ENCODE measurements at places on chromosomes 7 and 10.

DNA sequence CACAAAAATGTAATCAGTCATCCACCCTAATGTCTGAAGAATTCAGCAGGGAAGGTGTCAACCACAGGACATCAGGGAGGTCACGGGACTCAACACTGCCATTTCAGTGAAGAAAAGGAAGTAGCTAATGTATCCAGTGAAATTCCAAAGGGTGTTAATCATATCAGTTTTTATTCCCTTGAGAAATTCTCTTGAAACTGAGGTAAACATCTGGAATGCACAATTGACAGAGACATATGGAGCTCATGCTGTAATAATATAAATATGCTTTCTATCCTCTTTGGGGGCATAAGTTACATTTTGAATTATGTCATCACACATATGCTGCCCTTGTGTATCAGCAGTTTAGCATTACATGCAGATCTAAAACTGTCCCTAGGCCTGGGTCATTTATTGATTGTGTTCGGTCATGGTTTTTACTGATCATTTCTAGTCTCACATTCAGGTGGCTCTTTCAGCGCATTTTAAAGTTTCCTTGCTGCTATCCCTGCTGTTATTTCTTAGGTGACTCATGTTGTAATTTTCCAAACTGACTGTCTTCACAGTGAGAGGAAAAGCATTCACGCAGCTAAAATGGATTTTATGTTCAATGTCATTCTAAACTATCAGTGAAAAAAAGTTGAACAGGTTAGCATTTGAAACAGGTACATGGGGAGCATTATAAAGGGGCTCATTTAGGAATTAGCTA, 273.9 kb downstream of the TSPAN12 start:
- no peak for DNase-seq

GRCh38 chr7:71504697-71505441, 372.9 kb downstream of the GALNT17 start:
- DNase-seq: no peak

DNA sequence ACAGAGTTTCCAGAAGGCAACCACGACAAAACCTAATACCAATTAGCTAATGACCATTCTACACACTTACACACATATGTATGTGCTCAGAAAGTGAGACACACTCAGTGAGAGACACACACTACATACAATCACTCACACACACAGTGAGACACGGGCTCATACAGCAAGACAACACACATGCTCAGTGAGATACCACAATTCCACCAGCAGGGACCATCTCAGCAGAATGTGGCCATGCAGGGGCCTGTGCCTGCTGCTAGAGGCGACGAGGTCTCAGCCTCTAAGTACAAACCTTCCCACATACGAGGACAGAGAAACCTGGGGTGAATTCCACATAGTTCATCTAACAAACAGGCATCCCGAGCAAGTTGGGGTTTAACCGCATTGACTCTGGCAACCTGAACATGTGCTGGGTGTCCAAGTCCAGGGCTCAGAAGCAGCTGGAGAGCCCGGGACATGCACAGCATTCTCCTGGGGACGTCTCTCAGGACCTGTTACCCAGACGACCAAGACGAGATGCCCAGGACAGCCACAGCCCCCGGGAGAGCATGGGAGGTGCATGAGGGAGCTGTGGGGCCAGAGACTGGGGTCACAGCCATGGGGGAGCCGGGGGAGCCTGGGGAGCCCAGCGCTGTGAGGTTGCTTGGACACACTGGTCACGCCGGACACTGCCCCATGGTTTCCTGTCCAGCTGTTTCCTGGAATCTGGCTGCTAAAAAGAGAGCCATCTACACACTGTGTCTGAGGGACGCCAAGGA, 523.6 kb downstream of the PTPRN2 start:
- no peak for DNase-seq

- no peak for DNase-seq
These were observed 260.7 kb downstream of the CCDC3 start for GRCh38 chr10:12740813-12741212.

DNA sequence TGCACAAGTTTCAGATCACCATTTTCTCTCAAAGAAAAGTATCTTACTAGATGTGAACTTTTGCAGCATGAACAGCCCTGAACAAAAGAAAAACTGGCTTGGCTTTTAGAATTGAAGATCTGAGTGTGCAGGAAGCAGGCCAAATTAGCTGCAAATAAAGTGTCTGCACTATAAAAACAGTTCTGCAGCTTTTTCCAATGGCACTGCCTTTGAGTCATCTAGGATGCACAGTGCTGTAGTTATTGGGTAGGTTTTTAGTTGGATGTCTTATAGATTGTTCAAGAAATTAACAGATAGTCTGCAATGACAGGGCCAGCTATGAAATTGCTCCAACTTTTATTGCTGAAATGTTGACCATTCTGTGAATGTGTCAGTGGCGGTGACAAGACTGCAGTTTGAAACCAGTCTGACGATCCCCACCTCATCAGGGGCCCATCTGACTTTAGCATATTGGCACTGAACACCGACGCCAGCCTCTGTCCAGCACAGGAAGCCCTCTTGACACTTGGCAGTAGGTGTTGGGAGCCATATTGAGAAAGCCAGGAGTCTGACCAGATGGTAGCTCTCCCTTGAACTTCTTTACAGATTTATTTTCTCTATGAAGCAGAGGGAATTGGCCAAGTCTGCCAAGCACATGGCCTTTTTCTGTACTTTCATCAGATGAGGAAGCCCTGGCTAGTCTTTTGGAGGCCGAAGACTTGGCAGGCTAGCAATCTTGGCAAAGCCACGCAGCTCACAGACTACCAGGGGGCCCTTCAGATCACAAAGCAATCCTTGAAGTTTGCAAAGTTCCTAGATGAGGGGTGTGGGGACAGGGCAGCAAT, 490.6 kb downstream of the NEBL start:
- DNase-seq: no peak

- no peak for DNase-seq
These were observed 518.2 kb downstream of the DNAJB6 start for GRCh38 chr7:157855016-157855415.

DNA sequence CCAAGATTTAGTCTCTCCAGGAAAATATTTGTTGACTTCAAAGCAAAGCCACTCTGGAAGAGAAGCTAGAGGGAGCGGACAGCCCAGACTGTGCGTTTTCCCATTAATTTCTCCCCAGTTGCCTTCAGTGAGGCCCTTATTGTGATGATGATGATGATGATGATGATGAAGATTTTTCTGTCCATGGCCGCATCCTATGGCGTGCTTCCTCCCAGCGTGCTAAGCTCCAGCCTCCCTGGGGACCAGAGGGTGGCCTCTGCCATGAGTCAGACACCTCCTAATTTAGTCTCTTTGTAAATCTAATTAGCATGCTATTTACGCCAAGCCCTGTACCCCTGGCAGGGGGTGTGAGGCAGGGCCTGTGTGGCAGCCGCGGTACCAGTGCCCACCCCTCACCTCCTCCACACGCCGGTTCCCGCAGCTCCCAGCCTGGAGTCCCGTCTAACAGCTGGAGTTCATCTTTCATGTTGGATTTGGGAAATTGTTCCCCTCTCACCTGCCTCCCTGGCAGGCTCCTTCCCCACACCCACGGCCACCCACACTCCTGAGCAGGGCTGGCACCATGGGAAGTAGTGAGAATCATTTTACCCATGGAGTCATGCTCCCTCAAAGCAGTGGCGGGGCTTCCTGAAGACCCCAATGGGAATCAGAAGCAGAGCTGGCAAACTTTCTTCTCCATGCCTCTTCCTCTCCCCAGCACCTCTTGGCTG, 92.2 kb downstream of the C10orf105 start:
- DNase-seq: no peak

DNA sequence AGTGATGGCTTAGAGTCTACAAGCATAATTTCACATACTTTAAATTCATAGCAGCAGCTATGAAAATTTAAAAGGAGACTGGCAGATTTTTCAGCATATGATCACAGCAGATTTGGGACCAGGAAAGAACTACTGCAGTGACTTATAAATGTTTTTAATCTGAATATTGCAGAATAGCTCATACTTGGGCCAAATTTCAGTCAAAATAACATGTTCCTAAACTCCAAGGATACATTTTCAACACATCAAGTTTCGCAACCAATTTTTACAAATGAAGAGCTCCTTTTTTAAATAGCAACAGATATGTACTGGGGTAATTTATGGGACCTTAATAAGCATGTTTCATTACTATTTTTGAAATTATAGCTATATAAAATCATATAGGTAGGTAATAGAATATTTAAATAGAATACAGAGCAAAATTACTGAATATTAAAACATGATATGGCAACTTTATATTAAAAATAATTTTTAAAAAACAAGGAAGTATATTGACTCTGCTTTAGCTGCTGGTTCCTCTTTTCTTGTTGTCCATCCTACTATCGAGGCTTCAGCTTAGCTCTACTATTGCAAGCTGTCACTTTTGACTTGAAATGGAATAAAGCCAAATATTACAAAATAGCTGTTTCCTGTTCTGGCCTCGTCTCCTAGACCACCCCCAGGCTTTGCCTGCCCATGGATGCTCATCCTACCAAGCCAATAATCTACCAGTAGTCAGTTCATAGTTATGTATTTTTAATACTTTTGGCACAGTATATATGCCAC, 123.1 kb downstream of the NRBF2 start:
- DNase-seq: no peak

GRCh38 chr7:106369352-106369751, 84.6 kb upstream of the NAMPT start:
- DNase-seq: no peak

- no peak for DNase-seq
These were observed 245.3 kb downstream of the KCNMA1 start for GRCh38 chr10:77392236-77392721.

- no peak for DNase-seq
These were observed 51.1 kb upstream of the GJD4 start for GRCh38 chr10:35554036-35554435.

DNA sequence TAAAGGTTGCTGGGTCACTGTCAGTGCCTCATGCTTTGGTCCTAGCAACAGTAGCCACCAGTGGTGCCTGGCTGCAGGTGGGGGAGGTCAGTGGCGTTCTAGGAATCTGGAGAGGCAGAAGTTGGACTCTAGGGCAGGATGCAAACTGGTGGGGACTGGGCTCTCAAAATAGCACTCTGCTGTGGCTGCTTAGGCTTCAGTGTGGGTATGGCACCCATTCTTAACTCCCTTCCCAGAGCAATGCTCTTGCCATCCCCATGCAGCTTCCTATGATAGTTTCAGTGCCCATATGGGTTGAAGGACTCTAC, 330.8 kb downstream of the PCDH15 start:
- no peak for DNase-seq

DNA sequence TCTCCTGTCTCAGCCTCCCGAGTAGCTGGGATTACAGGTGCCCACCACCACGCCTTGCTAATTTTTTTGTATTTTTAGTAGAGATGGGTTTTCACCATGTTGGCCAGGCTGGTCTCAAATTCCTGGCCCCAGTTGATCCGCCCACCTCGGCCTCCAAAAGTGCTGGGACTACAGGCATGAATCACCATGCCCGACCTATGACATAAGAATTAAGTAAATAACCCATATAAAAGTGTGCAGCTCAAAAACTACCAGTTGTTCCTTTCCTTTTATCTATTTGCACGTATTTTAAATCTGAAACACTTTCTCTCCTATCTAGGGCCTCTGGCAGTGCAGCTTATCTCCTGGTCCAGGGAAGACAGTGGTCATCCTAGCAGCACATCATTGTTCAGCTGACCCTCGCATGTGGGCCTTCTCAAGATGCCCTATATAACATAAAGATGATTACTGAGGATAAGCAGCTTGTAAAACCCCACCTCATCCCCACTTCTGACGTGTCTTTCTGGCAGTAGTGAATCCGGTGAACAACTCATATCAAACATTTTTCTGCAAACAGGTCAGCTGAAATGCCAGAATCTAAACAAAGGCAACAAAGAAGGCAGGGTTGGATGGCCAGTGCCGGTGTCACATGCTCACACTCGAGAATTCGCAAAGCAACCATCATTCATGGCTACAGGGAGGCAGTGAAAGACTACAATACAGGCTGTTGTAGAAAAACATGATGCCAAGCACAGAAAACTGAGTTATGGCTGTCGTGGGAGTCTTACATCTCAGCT, 36.0 kb upstream of the KCNIP2 start:
- no peak for DNase-seq

DNA sequence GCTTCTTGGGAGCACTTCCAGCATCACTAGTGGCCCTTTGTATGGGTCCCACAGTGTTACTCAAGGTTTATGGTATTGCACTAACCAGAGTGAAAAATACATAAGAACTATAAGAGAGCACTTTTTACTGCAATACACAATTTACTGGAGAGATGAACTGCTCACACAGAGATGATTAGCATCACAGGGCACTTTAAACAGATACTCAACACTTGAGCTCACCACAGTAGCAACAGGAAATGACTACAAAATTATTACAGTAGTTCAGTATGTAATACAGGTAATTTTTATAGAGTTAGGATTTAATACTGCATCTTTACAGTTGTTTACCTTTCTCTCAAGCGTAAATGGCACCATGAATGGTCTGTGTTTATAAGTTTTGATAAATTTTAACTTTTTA, 68.2 kb upstream of the CDK1 start:
- no peak for DNase-seq

DNA sequence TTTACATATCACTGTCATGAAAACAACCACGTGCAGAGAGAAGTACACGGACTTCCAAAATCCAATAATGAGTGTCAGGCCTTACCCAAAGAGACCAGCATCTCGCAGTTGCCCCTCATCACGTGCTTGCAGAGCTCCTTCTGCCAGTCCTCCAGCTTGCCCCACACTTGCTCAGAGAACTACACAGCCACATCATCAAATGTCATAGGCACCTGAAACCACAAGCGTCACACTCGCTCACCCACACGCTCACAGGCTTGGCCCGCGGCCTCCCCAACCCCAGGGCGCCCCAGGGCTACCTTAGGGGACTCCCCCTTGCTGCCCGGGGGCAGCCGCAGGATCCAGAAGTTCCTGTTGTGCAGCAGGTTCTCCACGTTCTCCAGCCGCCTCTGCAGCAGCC, 123.4 kb upstream of the ZNF746 start:
- no peak for DNase-seq

DNA sequence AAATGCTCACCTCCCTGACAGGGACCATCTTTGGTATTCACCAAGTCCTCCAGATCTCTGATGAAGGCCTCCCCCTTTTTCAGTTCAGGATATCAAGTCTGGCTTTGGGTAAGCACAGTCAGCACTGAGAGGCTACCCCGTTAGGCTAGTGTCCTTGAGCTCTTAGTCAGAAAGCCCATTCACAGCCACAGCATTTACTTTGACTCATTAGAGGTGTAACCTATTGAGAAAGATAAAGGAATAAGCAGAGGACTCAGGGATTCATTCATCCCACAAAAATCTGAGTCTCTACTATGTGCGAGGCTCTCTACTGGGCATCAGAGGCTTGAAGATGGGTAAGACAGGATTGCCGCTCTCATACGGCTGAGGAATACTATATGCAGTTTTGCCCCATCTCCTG, 14.0 kb upstream of the RAMP3 start:
- no peak for DNase-seq

DNA sequence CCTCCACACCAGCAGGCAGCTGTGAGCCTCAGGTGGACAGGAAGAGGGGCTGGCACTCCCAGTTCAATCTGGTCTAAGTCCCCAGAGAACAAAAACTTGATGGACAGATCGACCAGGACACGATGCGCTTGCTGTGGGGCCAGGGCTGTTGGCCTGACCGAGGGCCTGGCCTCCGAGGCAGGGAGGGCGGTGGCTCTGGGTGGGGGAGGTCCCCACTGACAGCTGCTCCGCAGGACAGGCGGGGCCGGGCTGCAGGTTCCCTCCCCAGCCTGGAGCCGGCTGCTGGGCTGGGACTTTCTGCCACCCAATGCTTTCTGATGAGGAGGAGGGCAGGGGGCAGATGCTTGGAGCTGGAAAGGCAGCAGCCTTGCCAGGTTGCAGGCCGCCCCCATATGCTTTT, 37.4 kb upstream of the ADGRA1 start:
- DNase-seq: no peak

All from NCI-H748 treated with DMSO at 0.1 percent for 48 hours (cell line).